Activated T-cell treated with anti-CD3 and anti-CD28 coated beads, Interleukin-2, amount 50 U/mL, for 4 hours (primary cell): ENCODE measurements at places on chromosomes 12 and 14.

GRCh38 chr12:27549801-27550652 lies 26.0 kb downstream of the PPFIBP1 start:
- no peak for DNase-seq

- no peak for DNase-seq
Measured at GRCh38 chr12:100201604-100202423, 1.2 kb downstream of the ACTR6 start.

DNA sequence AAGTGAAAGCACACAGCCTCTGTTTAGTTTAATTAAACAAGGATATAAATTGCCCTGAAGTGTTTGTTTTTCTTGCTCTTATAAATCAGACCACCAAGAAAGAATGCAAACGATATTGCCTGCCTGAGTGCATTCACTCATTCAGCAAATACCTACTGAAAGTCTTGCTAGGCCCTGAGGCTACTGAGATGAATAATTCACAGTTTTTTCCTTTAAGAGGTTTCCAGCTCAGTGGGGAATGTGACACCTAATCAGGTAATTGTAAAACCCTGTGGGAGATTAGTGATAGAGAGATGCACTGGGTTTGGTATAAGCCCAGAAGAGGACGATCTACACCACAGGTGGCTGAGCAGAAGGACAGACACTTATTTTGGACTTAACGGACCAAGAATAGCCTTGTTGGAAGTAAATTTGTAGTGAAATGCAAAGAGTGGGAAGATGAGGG lies 151.4 kb downstream of the SLC35F4 start:
- no peak for DNase-seq

DNA sequence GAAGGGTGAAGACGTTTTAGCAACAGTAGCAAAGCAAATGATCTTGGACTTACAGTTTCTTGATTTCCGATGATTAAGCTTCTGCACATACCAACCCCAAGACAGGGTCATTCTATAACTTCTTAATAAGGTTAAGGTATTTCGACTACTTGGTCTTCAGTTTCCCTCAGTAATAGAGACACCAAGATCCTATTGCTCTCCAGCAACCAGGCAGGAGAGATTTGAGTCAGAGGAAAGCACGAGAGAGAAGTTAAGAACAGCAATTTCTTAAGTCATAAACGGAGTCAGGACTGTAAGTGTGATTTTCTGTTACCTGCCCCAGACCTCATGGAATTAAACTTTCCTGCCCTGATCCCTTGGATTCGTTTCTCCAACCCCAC lies 215.6 kb downstream of the TTC8 start:
- DNase-seq, result no peak

DNA sequence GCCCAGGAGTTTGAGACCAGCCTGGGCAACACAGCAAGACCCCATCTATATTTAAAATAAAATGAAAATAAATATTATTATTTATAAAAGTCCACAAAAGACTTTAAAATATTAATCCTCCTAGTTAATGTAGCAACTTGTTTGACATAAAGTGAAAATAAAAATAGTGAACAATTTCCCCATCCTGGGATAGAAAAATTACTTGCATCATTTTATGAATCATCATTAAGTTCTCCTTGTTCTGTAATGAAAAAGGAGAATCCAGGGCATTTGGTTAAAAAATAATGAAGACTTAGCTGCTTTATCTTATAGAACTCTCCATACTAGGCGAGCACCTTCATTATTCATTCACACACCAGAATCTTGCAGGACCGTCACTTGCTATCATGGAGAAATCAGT lies 66.1 kb downstream of the ELK3 start:
- no peak for DNase-seq

GRCh38 chr12:67637718-67638117 lies 10.8 kb upstream of the DYRK2 start:
- no peak for DNase-seq

DNA sequence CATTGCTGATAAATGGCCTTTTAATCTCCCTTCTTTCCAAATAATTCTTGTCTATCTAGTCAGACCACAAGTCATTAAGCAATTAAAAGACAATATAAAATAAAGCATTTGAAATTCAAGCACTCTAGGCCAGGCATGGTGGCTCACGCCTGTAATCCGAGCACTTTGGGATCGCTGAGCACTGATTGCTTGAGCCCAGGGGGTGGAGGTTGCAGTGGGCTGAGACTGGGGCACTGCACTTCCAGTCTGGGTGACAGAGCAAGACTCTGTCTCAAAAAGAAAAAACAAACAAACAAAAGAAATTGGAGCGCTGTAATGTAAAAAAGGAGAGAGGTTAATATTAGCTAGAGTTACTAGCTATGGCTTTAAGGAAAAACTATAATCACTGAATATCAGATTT lies 30.5 kb upstream of the CSRP2 start:
- DNase-seq, result no peak

GRCh38 chr14:98714626-98715425 lies 557.2 kb downstream of the BCL11B start:
- DNase-seq, result no peak

DNA sequence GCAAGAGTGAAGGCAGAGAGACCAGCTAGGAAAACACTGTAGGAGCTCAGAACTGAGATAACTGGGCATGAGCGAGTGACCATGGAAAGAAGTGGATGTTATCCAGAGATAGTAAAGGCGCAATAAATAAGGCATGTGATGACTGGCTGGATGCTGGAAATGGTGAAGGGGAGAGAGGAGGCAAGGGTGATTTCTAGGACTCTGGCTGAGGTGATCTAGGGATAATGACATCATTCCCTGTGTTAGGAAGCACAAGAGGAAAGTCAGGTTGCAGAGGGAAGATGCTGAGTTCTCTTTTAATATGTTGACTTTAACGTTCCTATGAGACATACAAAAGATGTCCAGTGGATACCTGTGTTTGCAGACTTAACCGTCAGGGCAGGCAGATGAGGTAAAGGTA lies 78.7 kb downstream of the C12orf56 start:
- DNase-seq, result no peak

GRCh38 chr14:98946940-98947339 lies 325.1 kb downstream of the BCL11B start:
- DNase-seq, result no peak
